ENCODE measurements at places on chromosomes 7 and 10. TPM values are rescaled to one million over a fixed set of nuclear protein-coding genes. Genes with fewer than 3 reads are reported as not detected.

The MDFIC gene
- 50.8 TPM for total RNA-seq

The SCART1 gene
- 6.3 TPM for total RNA-seq

The INSYN2A gene
- not detected for total RNA-seq

The SND1 gene
- 132 TPM for total RNA-seq

The CALCR gene
- not detected for total RNA-seq

The PON1 gene
- total RNA-seq, result not detected

The GIMAP4 gene
- 285 TPM for total RNA-seq

The UNCX gene
- total RNA-seq, result not detected

The CLDN4 gene
- 0.25 TPM for total RNA-seq

The FAM25A gene
- total RNA-seq, result not detected

The SPDYE2 gene
- not detected for total RNA-seq

The NKX2-3 gene
- total RNA-seq, result not detected

The GNG11 gene
- total RNA-seq, result not detected
